ENCODE measurements at places on chromosomes 7 and 10.
A peak's percentile ranks its signal among the peaks of the same experiment; 100 is the strongest.

- DNase-seq: no peak
Measured at GRCh38 chr7:48033922-48034321, 1.4 kb upstream of the C7orf57 start.

DNA sequence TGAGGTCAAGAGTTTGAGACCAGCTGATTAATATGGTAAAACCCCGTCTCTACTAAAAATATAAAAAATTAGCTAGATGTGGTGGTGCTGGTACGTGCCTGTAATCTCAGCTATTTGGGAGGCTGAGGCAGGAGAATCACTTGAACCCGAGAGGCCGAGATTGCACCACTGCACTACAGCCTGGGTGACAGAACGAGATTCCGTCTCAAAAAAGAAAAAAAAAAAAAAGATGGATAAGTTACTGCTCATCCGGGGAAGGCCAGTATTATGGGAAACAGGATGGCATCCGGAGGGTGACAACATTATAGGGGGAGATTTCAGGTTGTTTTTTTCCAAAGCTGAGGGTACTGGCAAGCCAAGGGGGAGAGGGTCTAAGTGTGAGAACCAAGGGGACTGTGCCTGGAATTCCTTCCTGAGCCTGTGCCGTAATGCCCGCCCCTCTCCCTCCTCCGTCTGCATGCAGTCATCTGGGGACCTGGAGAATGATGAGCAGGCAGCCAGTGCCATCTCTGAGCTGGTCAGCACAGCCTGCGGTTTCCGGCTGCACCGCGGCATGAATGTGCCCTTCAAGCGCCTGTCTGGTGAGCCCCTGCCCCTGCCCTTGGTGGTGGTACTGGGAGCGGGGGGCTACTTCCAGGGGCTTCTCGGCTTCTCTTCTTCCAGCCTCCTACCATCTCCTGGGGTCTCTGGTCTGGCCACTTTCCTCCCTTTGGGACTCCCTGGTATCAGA lies 4.4 kb downstream of the LAMTOR4 start:
- no peak for DNase-seq

GRCh38 chr10:75772153-75772887 lies 340.9 kb downstream of the LRMDA start:
- DNase-seq: no peak

GRCh38 chr7:70415179-70415972 lies 716.6 kb upstream of the GALNT17 start:
- DNase-seq: no peak

- DNase-seq: no peak
Measured at GRCh38 chr7:1045069-1046063, 1.0 kb downstream of the GPR146 start.

GRCh38 chr7:75993689-75994387 lies 557 bp downstream of the TMEM120A start:
- peak; percentile 33 for DNase-seq

DNA sequence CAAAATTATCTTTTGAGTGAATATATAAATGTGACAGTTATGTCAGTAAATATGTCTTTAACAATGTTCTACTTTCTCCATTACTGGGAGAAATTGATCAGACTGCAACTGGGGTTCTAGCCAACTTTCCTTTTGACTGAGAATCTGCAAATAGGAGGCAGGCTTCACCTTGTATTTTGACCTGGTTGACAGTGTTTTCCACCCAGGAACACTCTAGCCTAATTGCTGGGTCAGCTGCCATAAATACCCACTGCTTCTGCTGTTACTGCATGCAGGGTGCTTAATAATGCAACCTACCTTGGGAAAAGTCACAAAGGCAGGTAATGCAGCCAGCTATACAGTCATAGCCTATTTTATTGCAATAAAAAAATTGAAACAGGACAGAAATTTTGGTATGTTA lies 319.0 kb downstream of the DGKB start:
- DNase-seq: no peak

DNA sequence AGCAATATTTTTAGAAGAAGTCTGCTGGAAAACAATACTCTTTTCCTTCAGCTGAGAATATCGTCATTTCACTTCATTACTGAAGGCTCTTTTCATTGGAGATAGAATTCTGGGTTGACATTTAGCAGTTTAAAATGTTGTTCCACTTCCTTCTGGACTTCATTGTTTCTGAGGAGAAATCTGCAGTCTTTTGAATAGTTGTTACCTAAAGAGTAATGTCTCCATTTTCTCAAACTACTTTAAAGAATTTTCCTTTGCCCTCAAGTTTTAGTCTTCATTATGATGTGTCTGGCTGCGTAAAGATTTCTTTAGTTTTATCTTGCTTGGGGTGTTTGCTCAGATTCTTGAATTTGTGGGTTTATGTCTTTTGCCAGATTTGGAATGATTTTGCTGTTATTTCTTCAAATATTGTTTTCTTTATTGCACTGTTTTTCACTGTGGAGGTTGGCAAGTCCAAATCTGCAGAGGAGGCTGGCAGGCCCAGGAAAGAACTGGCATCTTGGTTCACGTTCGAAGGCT lies 136.3 kb downstream of the DNAJB6 start:
- no peak for DNase-seq

DNA sequence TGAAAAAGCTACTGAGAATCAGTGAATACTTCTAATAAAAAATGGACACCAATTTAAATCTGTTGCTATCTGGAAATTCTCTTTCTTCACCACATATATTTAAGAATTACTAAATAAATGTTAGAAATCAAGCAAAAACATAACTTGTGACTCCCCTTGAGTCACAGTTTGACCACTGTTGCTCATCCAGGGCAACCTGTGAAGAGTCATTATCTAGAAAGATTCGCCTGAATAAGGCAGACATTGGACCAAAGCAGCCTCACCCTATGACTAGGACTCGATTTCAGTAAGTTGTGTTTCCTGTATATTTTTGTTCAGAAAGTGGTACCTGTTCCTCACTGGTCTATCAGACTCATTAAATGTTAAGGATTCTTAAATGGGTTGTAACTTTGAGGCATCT lies 572.4 kb downstream of the ATRNL1 start:
- no peak for DNase-seq

GRCh38 chr7:92815412-92815811 lies 21.0 kb downstream of the CDK6 start:
- no peak for DNase-seq

- no peak for DNase-seq
Measured at GRCh38 chr10:88791924-88792323, 10.6 kb upstream of the LIPM start.

DNA sequence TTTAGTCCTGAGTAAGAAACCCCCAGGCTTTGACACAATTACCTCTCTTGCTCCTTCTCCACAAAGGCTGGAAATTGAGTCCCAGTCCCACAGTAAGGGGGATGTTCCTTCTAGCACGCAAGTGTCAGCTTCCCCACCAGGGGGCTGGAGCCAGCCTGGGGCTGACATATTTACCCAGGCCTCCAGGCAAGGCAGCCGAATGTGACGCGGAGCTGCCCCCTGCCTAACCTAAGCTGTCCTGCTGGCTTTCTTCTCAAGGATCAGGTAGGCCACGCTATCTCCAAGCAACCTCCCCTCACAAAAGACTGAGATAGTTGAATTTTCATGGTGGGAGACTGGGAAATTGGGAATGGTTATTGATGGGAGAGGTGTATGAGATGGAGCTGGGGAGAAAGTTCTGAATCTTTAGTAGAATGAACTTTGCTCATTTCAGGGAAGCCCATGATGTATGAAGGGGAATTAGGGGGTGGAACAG lies 19.2 kb upstream of the BMPER start:
- no peak for DNase-seq

DNA sequence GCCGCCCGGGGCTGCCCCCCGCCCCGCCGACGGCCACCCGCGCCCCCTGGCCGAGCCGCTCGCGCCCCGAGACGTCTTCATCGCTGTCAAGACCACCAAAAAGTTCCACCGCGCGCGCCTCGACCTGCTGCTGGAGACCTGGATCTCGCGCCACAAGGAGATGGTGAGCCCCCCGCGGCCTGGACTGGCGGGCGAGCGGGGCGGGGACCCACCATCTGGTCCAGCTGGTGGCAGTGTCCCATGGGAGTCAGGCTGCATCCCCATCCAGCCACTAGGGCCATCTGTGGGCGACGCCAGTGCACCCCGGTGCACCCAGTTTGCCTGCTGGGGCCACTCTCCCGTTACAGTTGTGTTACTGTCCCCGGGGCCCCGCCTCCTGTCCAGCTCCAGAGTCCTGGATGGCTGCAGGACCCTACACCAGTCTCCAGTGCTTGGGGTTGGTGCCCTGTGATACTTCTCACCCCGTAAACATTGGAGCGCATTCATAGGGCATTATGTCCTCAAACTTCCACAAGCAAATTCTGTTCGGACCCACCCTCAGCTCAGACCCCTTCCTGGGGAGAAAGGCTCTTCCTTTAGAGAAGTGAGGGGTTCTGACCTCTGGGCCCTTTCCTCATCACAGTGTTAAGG lies 672 bp downstream of the LFNG start:
- DNase-seq: no peak

GRCh38 chr7:12300415-12300814 lies 89.3 kb downstream of the TMEM106B start:
- DNase-seq: no peak

GRCh38 chr10:15188603-15189002 lies 20.1 kb upstream of the NMT2 start:
- DNase-seq: no peak

- DNase-seq: no peak
Measured at GRCh38 chr7:137961200-137962177, 40.4 kb downstream of the CREB3L2 start.

- DNase-seq: no peak
Measured at GRCh38 chr10:70125918-70126552, 6.6 kb downstream of the AIFM2 start.

DNA sequence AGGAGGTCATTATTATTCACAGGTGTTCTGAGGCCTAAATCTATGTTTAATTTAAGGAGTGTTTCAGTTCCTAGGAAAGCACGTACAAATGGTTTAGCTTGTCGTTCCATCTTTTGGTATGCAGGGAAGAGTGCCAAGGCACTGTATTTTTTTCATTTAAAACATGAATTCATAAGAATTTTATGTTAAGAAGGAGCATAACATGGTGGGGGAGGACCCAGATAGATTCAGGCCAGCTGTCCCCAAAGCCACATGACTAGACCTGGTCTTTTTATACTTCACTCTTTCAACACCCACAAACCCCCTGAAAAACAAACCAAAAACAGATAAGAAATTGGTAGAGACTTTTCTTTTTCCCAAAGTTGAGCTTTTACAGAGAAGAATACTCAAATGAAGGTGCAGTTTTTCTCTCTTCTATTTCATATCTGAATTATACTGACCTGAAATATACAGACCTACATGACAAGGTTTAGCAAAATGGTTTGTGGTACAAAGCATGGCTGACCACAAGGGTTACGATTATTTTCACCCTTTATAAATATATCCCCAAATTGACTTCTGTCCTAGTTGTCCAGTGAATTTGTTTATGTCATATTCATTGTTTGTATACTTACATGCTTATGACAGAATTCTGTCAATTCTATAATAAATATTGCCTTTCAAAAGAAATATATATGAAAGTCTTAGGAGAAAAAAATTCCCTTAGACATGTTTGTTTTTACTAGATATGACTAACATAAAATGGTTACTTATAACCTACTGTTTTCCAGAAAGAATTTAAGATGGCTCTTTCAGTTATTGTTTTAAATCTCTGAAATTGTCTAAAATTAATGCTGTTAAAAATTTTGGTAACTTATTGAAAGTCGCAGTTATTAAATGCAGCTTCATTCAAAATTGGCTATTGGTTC lies 71.3 kb downstream of the AP3M1 start:
- no peak for DNase-seq

DNA sequence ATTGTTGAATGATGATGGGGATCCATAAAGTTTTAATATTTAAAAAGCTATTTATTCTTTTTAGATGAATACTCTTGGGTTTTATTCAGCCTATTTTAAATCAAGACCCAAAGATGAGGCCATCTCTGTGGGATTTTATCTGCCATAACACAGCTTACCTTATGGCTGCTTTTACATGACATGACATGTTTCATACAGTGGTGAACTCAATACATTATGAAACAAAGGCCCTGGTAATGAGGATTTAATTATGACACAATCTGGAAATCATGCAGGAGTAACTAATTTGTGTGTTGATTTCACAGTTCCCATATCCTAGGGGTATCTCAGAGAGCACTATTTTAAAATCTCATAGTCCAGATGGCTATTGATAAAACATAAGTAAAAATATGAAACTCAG lies 661.8 kb upstream of the FZD8 start:
- DNase-seq: no peak

- no peak for DNase-seq
Measured at GRCh38 chr10:30445711-30446110, 11.7 kb downstream of the MAP3K8 start.

DNA sequence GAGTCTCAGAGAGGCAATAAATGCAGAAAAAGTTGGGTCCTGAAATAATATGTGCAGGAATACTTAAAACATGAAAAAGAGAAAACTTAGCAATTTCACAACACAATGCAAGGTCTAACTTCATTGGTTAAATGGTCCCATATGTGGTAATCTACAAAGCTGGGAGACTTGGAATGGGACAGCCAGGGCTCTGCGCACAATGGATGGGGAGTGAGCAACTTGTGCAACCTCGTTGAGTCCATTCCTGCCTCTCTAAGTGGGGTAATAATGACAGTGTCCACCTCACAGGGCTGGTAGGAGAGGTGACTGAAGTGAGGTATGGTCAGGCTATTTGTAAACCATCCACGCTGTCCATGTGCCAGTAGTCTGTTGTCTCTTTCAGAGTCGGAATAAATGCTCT lies 11.8 kb upstream of the EMX2 start:
- DNase-seq: no peak

- DNase-seq: no peak
Measured at GRCh38 chr7:47565640-47566250, 16.2 kb downstream of the TNS3 start.

DNA sequence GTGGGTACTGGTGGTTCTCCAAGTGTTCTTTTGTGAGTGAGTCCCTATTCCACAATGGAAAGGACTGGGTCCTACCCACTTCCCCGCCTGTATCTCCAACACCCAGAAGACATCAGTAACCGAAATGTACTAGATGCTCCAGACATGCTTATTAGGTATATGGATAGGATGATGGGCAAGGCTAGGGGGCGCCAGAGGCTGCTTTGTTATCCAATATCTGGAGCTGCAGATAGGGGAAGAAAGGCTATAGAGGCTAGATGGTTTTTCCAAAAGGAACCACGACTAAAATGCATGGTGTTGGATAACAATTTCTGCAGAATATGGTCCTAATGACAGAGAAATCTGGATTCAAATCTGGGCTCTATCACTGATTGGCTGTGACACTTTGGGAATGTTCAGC lies 56.2 kb upstream of the TM9SF3 start:
- DNase-seq: peak; percentile 37

DNA sequence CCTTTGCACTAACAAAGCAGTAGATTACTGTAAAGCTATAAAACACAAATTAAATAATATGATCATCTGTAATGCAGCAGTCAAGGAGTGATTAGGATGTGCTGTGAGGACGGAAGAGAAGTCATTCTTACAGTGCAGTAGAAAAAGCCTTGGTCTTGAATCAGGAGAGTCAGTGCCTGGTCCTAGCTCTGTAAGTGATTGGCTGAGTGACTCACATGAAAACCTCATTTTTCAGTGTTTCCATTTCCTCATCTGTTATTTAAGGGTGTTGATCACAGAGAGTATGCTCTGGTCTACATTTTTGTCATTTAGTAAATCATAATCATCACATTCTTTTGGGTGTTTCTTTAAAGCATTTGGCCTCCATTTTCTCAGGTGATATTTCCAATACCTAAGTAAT lies 717.8 kb downstream of the LRMDA start:
- DNase-seq: no peak

GRCh38 chr7:55212176-55212575 lies 153.0 kb upstream of the LANCL2 start:
- DNase-seq: no peak

GRCh38 chr7:131321656-131322055 lies 6.0 kb upstream of the MKLN1 start:
- no peak for DNase-seq
